Endodermal cell (in vitro differentiated cells): ENCODE measurements at places on chromosomes 5 and 9. TPM values are rescaled to one million over a fixed set of nuclear protein-coding genes. Genes with fewer than 3 reads are reported as not detected.

Gene SLC27A6
- total RNA-seq: 4.2 to 7.2 TPM (median 6.9 TPM) in 3 replicates

Gene NEK6
- total RNA-seq: 32.5 to 36.3 TPM (median 32.7 TPM) in 3 replicates

Gene C1QTNF3
- total RNA-seq: 2.1 to 7.2 TPM (median 6.3 TPM) in 3 replicates

DNA sequence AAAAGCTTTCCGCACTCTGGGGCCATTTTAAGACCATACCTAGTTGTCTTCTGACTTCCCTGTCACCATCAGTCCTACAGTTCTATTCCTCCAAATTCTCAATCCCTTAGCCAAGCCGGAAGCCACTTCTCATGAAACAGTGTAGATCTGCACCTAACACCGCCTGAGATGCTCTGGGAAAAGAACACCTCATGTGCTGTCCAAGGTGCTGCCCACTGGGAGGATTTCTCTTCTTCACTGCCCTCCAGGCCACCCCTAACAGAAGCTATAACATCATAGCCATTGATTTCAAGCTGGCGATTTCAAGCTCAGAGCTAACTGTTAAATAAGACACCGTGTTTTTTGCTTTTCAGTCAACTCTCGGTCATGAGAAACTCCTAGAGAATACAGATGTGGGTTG lies 559.3 kb downstream of the CCDC171 start:
- no peaks in the 10 kb centered on the region for H3K27me3 ChIP-seq
- DNase-seq: peak; percentile 71
- no peak overlapping the region for H3K27ac ChIP-seq
- no peaks in the 10 kb centered on the region for H3K4me1 ChIP-seq

GRCh38 chr9:73577848-73578247 lies 426.2 kb downstream of the ANXA1 start:
- no peaks in the 10 kb centered on the region for H3K4me1 ChIP-seq
- no peak for DNase-seq
- no peaks in the 10 kb centered on the region for H3K36me3 ChIP-seq
- H3K27me3 ChIP-seq: no peaks in the 10 kb centered on the region
- no peak overlapping the region for H3K27ac ChIP-seq

DNA sequence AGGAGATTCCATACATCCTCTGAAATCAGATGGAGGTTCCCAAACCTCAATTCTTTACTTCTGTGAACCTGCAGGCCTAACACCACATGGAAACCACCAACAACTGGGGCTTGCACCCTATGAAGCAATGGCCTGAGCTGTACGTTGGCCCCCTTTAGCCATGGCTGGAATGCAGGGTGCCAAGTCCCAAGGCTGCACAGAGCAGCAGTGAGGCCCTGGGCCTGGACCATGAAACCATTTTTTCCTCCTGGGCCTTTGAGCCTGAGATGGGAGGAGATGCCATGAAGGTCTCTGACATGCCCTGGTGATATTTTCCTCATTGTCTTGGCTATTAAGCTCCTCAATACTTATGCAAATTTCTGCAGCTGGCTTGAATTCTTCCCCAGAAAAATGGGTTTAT lies 983.8 kb downstream of the CDH9 start:
- no peaks in the 10 kb centered on the region for H3K36me3 ChIP-seq
- no peak for DNase-seq
- no peak overlapping the region for H3K4me3 ChIP-seq
- H3K4me1 ChIP-seq: no peaks in the 10 kb centered on the region
- H3K27me3 ChIP-seq: no peaks in the 10 kb centered on the region

DNA sequence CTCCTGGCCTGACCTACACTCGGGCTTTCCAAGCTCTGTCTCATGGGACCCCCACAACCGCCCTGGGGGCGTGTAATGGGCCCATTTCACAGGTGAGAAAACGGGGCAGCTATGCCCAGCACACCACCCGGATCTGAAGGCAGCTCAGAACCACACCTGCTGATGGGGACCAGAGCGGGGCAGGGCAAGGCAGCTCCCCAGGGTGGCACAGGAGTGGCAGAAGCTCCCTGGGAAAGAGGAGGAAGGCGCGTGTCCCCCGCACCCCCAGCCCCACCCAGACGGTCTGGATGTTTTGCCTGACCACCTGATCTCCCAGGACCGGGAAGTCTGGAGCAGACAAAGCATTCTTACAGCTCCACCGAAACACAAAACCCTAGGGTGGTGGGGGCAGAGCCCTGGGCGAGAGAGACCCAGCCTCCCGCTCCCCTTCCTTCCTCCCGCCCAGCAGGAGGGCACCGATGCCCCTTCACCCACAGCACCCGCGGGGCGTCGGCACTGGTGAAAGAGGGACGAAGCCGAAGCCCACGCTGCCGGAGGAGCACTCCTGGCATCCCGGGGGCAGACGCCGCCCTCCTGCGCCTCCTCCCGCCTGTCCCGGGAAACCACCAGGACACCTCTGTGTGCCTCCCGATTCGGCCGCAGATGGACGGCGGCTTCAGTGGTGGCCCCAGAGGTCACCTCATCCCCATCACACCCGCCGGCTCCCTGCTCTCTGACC lies 14.5 kb downstream of the NOTCH1 start:
- H3K4me1 ChIP-seq: peaks cover 6% of the 10 kb centered on the region
- DNase-seq: no peak
- no peaks in the 10 kb centered on the region for H3K36me3 ChIP-seq

- H3K27me3 ChIP-seq: no peaks in the 10 kb centered on the region
- no peaks in the 10 kb centered on the region for H3K4me1 ChIP-seq
- no peak overlapping the region for H3K27ac ChIP-seq
Measured at GRCh38 chr5:107254214-107254901, 416.4 kb downstream of the EFNA5 start.

DNA sequence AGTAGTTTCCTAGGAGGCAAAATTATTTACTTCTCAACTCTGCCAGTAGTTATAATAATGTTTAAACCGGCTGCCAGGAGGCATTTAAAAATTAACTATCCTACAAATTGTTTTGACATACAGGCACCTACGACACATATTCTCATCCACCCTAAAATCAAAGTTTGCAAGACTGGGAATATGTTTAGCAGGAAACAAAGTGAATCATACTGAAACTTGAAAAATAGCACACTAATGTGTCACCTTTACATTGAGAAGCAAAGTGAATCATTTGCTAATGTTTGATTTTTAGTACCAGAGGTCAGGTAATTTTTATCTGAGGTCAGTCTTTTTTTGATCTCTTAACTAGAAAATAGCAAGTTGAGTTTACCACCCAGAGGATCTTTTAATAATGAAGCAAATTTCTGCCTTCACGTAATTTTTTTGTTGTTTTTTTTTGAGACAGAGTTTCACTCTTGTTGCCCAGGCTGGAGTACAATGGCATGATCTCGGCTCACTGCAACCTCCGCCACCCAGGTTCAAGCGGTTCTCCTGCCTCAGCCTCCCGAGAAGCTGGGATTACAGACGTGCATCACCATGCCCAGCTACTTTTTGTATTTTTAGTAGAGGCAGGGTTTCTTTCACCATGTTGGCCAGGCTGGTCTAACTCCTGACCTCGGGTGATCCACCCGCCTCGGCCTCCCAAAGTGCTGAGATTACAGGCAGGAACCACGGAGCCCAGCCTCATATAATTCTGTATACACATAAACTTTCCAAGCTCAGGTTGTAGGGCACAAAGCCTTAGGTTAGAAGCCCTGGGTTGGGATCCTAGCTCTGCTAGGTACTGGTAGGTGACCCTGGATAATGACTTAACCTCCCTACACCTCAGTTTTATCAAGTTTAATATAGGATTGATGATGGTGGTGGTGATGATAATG lies 124.3 kb downstream of the UGCG start:
- no peaks in the 10 kb centered on the region for H3K4me1 ChIP-seq
- H3K36me3 ChIP-seq: no peaks in the 10 kb centered on the region
- H3K4me3 ChIP-seq: no peak overlapping the region
- no peak overlapping the region for H3K27ac ChIP-seq
- peak; percentile 10 for DNase-seq

DNA sequence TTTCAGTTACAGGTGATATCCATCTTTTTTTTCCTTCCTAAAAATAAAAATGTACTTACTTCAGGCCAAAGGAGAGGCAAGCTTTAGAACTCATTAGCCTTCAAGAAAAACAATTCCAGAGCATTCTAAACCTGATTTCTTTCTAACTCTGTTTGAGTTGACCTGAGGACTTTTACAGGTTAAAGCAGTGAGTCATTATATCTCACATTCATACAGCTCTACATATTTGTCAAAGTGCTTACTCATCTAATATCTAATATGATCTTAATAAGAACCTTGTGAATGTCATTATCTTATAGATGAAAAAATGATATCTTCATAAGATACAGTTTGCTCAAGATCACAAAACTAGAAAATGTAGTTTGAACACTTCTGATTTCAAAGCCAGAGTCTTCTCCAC lies 149.2 kb upstream of the CDKN2B start:
- DNase-seq: no peak
- H3K4me3 ChIP-seq: no peak overlapping the region
- H3K27me3 ChIP-seq: no peaks in the 10 kb centered on the region

DNA sequence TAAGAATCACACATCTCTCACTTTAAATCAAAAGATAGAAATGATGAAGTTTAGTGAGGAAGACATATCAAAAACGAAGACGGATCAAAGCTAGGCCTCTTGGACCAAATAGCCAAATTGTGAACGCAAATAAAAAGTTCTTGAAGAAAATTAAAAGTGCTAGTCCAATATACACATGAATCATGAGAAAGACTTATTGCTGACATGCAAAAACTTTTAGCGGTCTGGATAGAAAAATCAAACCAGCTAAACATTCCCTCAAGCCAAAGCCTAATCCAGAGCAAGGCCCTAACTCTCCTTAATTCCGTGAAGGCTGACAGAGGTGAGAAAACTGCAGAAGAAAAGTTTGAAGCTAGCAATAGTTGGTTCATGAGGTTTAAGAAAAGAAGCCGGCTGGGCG lies 164.4 kb upstream of the PANK3 start:
- peaks cover 6% of the 10 kb centered on the region for H3K27me3 ChIP-seq
- no peaks in the 10 kb centered on the region for H3K36me3 ChIP-seq
- no peak overlapping the region for H3K4me3 ChIP-seq
- H3K27ac ChIP-seq: no peak overlapping the region
- DNase-seq: no peak

DNA sequence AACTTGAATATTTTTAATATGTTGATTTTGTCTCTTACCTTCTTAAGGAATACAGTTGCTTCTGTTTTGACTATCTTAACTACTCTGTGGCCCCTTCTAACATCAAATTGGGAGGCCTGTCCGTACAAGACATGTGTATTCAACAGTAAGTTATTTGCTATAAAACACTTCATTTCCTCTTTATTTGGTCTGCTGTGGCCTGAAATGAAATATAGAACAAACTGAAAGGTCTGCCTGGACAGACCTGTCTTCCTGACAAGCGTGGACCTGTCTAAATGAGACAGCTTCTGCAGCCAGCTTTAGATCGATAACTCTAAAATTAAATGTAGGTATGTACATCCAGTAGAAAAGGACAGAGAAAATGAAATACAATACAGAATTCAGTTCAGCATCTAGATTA lies 2.2 kb upstream of the LPAR1 start:
- no peaks in the 10 kb centered on the region for H3K36me3 ChIP-seq
- peaks cover 5% of the 10 kb centered on the region for H3K4me1 ChIP-seq
- peaks cover 19% of the 10 kb centered on the region for H3K27me3 ChIP-seq

DNA sequence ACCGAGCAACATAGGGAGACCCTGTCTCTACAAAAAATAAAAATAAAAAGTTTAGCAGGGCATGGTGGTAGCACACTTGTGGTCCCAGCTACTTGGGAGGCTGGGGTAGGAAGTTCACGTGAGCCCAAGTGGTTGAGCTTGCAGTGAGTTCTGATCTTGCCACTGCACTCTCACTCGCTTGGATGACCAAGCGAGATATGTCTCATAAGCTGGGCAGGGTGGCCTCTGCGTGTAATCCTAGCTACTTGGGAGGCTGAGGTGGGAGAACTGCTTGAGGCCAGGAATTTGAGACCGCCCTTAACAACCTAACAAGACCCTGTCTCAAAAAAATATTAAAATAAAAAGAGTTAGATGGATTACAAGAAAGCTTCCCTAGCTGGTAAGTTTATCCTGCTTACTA lies 32.5 kb downstream of the RASA1 start:
- H3K36me3 ChIP-seq: peaks cover 16% of the 10 kb centered on the region
- no peak overlapping the region for H3K4me3 ChIP-seq
- H3K27me3 ChIP-seq: no peaks in the 10 kb centered on the region

DNA sequence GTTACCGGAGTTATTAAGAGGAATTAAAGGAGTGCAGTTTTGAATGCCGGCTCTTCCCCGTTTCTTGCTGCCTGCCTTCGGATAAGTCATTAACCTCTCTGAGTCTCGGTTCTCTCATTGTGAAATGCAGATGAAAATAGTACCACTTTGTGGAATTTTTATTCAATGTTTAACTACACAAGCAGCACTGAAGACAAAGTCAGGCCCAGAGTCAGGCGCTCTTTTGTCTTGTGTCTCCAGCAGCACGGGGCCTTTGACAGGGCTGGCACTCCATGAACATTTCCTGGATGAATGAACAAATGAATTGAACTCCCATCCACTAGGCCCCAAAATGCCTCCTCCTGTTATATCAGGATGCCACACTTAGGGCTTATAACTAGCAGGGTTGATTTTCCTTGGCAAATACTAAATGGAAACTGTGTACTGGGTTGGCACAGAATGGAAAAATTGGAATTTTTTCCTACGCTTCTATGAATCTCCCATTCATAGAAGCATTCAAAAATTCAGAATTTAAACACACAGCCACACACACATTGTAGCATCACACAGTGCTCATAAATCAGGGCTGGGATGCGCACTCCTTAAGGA lies 332.8 kb downstream of the MLLT3 start:
- DNase-seq: no peak
- H3K4me3 ChIP-seq: no peak overlapping the region
- H3K4me1 ChIP-seq: no peaks in the 10 kb centered on the region
- no peaks in the 10 kb centered on the region for H3K27me3 ChIP-seq
- H3K36me3 ChIP-seq: no peaks in the 10 kb centered on the region

- no peak overlapping the region for H3K4me3 ChIP-seq
- peaks cover 4% of the 10 kb centered on the region for H3K4me1 ChIP-seq
- peaks cover 11% of the 10 kb centered on the region for H3K27me3 ChIP-seq
- H3K27ac ChIP-seq: no peak overlapping the region
Measured at GRCh38 chr9:88071331-88071730, 66.9 kb downstream of the SPATA31C2 start.

DNA sequence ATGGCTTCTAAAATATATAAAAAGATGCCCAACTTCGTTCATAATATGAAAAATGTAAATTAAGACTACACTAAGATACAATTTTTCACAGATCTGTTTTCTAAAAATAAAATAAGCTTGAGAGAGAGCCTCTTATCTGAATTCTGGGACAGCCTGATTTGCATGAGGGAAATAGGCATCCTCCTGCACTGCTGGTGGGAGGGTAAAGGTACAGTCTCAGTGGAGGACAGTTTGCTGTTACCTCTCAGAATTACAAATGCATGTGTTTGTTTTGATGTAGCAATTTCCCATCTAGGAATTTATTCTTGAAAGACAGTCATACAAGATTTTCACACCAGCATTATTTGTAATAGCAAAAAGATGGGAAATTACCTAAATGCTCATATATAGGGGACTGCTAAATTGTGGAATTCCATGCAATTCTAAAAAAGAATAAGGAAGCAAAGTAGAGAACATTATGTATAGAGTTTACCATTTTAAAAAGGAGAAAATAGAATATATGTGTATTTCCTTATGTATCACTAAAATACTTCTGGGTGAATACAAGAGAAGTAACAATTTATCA lies 75.7 kb downstream of the ZSWIM6 start:
- no peaks in the 10 kb centered on the region for H3K36me3 ChIP-seq
- peak overlapping the region; percentile 97 for H3K4me3 ChIP-seq
- no peaks in the 10 kb centered on the region for H3K27me3 ChIP-seq
- H3K4me1 ChIP-seq: peaks cover 5% of the 10 kb centered on the region

- peaks cover 3% of the 10 kb centered on the region for H3K4me1 ChIP-seq
- H3K4me3 ChIP-seq: no peak overlapping the region
- no peak for DNase-seq
- H3K36me3 ChIP-seq: no peaks in the 10 kb centered on the region
- H3K27me3 ChIP-seq: no peaks in the 10 kb centered on the region
Measured at GRCh38 chr5:79225441-79225840, 10.5 kb upstream of the JMY start.
